Smooth muscle cell of bladder (primary cell): ENCODE measurements at places on chromosomes 5 and 9. TPM values are rescaled to one million over a fixed set of nuclear protein-coding genes. Genes with fewer than 3 reads are reported as not detected.

The PRDM9 gene
- not detected in 2 replicates for total RNA-seq

The SARDH gene
- total RNA-seq, result 4.9 and 10.1 TPM in 2 replicates

The SPATA31D4 gene
- not detected in 2 replicates for total RNA-seq

The C9orf153 gene
- 0.18 and 0.43 TPM in 2 replicates for total RNA-seq

The ENHO gene
- not detected in 2 replicates for total RNA-seq

The AK8 gene
- total RNA-seq, result 0.37 and 0.57 TPM in 2 replicates

The DNAJA1 gene
- total RNA-seq, result 77.8 and 93.8 TPM in 2 replicates

The TRIM14 gene
- total RNA-seq, result 1.8 and 2.6 TPM in 2 replicates

The CARD9 gene
- 2.2 and 3.0 TPM in 2 replicates for total RNA-seq
